Kidney (tissue), 22 donors: ENCODE measurements at places on chromosomes 5 and 9.

- DNase-seq, result no peak
Measured at GRCh38 chr5:89458332-89458656, 575.3 kb upstream of the MEF2C start.

- DNase-seq, result no peak
Measured at GRCh38 chr9:86735772-86736458, 211.4 kb downstream of the GAS1 start.

DNA sequence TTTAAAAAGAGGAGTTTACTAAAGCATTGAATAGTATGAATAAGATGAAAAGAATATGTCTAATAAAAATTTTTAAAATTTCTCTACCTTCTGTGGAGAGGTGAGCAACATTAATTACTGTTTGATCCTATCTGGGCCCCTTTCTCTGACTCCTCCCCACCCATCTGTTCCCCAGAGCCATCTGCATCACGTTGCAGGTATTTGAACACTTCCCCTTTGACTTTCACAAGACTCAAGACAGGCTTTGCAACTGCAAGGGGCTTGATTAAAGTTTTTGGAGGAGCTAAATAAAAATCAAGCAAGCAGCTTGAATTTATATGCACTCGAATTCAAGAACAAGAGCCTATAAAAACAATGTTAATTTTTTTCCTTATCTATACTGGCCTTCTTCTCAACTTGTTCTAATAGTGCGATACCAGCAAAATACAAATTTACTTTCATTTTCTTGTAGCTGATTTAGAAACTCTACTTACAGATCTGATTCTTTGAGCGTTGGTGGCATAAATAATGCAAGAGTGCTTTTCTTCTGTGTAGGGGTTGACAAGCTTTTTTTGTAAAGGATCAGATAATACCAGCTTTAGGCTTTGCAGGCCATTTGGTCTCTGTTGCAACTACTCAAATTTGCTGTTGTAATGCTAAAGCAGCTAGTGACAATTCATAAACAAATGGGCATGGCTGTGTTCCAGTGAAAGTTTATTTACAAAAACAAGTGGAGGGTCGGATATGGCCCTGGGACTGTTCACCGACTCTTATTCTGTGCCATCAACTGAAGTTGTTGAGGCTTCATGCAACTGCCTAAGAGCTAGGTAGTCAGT, 21.2 kb downstream of the TXNDC8 start:
- no peak for DNase-seq

GRCh38 chr9:122354536-122355199, 16.2 kb upstream of the PTGS1 start:
- no peak for DNase-seq

DNA sequence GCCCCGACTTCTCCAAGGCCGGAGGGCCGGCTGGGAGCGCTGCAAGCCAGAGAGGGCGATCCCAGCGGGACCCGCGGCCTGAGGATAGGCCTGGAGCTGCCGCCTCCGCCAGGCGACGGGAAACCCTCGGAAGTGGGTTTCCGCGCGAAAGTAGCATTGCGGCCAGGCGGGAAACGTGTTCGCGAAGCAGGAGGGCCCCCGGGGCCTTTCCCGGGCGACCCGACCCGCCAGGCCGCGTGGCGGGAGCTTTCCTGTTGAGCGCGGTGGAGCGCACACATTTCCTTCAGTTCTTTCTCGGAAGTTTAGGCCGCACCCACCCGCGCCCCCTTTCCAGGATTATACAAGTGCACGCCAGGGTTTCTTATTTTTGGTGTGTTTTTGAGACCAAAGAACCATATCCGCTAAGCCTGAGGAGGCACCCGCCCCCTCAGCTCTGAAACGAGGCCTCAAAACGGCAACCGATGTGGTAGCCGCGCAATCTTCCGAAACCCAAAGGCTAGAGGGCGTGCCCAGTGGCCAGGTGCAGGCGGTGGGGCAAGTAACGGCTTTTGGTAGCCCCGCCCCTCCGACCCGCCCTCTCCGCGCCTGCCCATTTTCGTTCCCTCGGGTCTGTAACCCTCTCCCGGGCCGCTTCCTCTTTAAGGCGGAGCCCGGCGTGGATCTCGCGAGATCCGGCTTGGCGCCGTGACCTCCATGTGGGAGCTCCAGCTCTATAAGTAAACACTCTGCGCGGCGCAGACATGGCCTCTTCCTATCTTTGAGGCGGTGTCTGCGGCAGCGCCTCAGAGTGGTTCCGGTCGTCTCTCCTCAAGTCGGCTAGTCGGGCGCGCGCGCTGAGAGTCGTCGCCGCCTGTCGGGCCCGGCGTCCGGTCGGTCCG, at the start of gene UHRF2:
Gene UHRF2, plus strand, starts transcription at position 713 of the 878 bp plus-strand sequence. CDS start 292 bp downstream, outside the sequence.
- DNase-seq, result peak; percentile 99

DNA sequence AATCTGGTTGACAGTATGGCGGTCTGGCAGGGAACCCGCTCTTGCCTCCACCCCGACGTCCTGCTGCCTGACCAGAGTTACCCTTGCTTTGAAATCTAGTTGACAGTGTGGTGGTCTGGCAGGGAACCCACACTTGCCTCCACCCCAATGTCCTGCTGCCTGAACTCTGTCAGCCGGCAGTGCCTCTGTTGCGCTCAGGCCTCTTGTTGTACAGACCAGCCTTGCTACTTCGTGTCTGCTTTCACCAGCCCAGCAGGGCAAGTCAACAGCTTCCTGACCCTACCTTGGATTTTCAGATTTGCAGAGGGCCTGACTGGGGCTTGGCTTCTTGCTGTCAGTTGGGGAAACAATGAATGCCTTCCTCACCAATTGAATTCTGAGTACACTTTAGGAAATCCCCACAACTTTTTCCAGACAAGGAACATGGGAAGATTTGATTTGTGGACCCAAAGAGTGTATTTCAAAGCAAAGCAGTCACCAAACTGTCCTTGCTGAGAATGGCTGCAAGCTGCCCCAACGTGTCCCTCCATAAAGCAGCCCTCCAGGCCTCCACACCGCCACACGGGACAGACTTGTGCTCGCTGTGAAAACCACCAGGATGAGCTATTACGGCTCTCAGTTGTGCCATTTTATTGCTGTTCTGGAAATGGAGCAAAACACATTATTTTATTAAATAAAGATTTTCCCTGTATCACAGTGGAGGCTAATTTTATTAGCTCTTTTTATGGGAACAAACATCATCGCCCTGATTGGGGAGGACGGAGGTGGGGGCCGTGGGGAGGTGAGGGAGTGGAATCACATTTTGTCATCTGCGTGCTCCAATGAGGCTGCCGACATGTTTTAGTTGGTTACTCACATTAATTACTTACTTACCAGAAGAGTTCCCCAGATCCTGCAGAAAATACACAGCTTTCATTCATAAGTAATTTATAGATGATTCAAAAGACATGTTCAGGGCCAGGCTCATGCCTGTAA, 189.3 kb downstream of the AOPEP start:
- no peak for DNase-seq

- DNase-seq, result no peak
Measured at GRCh38 chr9:13266167-13266566, 13.3 kb downstream of the MPDZ start.

DNA sequence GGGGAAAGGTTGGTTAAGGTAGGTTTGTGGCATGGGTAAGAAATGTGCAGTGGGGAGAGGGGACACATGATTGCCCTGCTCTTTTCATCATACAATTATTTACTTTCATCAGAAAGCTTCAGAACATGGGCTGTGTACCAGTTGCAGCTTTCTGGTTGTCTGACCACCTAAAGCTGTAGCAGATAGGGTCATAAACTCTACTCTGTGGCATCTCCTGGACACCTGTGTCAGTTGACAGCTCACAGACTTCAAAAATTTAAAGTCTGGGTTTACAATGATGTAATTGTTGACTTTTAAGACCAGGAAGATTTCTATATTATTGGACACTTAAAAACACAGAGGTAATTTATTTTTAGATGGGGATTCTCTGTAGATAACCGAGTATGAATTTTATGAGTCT, 222.7 kb upstream of the PRR16 start:
- no peak for DNase-seq

GRCh38 chr5:57727591-57727990, 245.0 kb upstream of the ACTBL2 start:
- DNase-seq, result no peak

- DNase-seq, result peak; percentile 83
Measured at GRCh38 chr9:36486933-36487481, 85.7 kb upstream of the MELK start.

- no peak for DNase-seq
Measured at GRCh38 chr9:95570646-95571045, 53.9 kb upstream of the PTCH1 start.

DNA sequence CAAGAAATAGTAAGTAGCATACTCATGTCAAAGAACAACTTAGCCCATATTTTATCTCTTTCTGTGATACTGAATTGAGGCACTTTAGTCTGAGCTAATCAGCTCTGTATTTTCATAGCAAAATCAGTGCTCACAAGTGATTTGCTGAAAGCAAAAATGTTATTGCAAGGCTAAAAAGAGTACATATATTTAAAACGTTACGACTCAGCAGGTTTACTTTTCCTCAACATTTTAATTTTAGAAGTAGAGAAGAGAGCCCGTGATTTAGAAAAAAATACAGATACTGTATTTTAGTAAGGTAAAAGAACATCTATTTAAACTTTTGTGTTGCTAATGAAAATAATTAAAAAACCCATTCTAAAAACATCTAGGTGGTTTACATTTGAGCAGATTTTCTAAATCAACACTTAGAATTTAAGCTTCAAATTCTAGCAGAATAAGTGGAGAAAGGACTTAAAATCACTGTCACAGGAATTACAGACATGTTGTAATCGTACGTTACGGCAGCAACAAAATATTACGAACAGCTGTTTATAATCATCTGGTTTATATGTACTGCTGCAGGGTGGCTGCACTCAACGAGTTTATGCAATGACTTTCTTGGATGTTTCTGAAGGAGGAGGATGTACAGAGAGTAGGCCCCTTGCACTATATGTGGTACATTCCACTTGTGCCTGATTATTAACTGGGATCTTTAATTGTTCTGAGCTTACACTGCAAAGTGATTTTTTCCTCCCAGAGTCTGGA, 20.1 kb downstream of the SREK1 start:
- no peak for DNase-seq

DNA sequence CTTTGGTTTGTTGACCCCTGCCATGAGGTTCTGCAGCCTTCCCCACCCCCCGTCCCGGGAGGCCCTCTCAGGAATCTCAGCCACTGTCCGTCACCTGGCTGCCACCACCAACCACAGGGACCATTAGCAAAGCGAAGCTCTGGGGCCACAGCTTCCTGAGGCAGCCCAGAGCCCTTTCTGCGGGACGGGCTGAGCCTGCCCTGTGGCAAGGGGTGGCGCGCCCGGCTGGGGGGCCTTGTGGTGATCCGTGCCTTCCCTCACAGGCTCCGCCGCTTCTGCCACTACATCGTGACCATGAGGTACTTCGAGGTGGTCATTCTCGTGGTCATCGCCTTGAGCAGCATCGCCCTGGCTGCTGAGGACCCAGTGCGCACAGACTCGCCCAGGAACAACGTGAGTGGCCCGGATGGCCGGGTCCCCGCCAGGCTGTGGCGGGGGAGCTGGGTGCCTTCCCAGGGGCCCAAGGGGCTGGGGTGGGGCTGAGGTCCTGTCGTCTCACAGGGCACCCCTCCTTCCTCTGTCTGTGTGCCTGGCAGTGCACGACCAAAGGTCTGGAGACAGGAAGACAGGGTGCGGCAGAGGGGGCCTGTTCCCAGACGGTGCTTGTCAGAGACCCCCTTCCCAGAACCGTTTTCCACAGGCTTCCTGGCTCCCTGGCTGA, 169.2 kb downstream of the CACNA1B start:
- no peak for DNase-seq

- DNase-seq, result no peak
Measured at GRCh38 chr5:69206528-69207190, 17.3 kb downstream of the CENPH start.

- peak; percentile 72 for DNase-seq
Measured at GRCh38 chr9:129473523-129474244, 147.2 kb downstream of the C9orf50 start.

- DNase-seq, result no peak
Measured at GRCh38 chr5:150593996-150594395, 46.5 kb upstream of the SYNPO start.

GRCh38 chr5:62698756-62699155, 120.1 kb downstream of the LRRC70 start:
- no peak for DNase-seq

DNA sequence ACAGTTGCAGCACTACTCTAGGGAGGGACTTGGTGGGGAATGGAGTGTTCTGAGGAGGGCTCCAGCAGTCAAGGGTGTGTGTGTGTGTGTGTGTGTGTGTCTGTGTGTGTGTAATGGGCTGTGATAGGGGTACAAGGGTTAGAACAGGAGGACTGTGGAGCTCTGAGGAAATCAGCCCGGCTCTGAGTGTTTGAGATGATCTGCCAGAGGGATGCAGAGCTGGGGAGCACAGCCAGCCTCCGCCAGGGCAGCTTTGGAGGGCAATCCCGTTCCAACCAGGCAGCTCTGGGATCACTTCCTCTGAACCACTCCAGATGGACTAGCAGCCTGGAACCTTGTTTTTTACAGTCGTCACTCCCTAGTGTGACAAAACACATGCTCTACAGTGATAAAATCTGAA, 3.0 kb upstream of the SLC6A7 start:
- no peak for DNase-seq

DNA sequence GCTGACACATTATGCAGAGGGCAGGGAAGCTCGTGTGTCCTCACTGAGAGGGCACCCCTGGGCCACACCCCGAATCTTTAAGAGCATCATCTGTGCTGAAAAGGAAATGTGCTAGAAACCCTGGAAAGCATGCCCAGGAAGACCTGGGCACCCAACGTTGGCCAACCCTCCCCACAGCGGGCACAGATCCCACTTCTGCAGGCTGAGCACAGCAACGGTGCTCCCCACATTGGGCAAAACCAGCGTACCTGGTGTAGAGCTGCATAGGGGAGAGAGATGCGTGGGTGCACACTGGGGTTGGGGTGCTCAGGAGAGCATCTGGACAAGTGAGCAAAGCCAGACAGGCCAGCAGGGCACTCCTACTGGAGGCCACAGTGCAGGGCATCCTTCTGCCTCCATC, 32.6 kb downstream of the ROR2 start:
- DNase-seq, result no peak

DNA sequence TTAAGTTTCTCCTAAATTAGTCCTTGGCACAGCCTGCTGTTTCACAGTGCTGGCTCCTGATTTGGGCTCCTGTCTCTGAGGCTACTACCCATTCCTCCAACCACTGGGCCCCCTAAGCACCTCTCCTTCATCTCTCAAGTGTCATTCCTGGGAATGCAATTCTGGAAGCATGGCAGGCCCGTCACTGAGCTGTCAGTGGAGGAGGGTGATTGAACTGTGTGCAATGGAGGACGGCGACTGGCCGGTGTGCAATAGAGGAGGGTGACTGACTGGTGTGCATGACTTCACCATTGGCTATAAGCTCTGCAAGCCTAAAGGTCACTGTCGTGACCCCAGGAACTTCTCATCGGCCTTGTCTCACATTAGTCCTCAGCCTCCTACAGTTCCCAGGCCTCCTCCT, 12.4 kb upstream of the IL17B start:
- no peak for DNase-seq

GRCh38 chr5:58497921-58498320, 6.7 kb downstream of the GAPT start:
- DNase-seq, result no peak

GRCh38 chr9:12503606-12504122, 189.5 kb upstream of the TYRP1 start:
- DNase-seq, result no peak
